Activated CD8-positive, alpha-beta T cell treated with anti-CD3 and anti-CD28 coated beads, Interleukin-2, amount 10 ng/mL, durations not matched to agents 7 days and 5 days (primary cell): ENCODE measurements at places on chromosomes 3 and 15.

DNA sequence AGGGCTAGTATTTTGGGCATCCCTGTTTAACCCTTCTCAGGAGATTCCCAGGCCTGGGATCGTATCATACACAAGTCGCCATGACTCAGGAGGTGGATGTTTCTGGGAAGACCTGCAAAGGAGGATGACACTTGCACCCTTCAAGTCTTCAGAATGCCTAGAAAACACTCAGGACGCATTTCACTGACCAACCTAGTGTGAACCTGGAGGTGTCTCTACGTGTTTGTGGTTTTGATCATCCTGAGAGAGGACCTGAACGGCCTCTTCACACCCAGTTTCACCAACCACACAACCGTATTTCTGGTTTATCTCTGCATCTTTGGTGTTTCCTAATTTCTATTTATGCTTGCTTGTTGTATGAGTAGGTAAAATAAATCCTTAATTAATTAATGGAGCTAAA is 2.8 kb upstream of the CLDND1 start:
- DNase-seq, result no peak

DNA sequence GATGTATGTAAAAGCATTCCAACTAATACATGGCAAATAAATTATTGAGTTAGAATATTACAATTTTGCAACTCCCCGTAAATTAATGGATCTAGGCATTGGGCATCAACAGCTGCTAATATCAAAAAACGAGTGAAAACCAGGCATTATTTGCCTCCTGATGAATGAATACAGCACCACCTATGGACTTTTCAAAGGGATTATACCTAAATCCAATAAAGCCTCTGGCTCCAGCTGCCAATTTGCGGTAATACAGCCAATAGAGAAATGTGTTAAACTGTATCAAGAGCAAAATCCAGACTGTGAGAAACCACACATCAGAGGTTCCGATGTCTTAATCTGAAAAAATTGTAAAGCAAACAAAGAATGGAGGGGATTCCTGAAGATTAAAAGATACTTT is 16.3 kb upstream of the A4GNT start:
- no peak for DNase-seq

DNA sequence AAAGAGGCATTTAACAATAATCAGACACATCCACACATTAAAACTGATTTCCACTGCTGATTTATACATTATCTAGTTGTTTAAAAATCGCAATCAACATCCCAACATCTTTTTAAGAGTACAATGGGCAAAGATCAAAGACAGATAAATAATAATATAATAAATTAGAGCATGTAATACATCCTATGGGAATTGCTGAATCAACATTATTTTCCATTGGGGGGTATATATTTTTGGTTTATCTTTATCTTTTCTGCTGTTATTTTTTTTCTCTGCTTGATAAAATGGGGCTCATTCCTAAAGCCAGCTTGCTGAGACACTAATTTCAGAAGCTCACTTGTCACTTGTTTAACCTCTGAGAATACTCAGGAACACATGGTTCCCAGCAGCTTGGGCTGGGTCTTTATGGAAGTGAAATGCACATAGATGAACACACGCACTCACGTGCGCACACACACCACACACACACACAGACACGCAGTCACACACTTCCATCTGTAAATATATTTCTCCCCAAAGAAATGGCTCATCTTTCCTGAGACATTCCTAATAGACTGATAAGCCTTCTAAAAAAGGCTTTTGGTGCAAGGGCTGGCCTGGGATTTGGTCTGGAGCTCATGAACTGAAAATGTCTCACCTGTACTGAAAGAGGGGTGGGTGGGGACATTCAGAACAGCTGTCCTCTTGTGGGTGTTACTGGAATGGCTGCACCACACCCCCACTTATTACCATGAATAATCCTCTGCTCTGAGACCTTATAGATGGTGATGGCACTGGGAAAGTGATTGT is 3.5 kb upstream of the PPIB start:
- DNase-seq, result no peak

GRCh38 chr3:106945435-106945834 is 431.8 kb upstream of the CCDC54 start:
- no peak for DNase-seq

- DNase-seq, result no peak
These were observed 1.5 kb downstream of the CLDN1 start for GRCh38 chr3:190320594-190321362.

DNA sequence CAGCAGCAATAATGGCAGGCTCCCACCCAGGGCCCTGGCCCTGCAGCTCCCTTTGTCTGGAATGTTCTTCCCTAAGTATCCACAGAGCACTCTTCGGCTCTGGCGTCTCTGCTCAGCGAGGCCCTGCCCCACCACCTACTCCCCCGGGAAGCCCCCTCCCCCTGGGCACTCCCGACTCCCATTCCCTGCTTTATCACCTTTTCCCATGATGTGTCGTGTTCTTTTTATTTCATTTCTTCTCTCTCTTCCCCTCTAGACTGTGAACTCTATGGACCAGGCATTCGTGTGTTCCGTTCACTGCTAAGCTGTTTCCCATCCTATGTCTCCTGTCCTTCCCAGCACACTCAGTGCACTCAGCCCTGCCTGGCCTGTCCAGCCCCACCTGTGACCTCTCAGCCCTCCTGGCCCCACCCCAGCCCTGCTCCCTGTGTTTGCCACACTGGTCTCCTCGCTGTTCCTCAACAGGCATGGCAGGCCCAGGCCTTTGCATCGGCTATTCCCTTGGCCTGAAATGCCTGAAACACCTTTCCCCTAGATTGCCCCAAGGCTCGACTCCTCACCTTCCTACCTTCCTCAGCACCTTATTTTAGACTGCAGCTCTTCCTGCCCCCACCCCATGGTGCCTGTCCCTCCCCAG is 107.4 kb downstream of the TPRA1 start:
- DNase-seq, result no peak

- DNase-seq, result no peak
These were observed 94.4 kb downstream of the SLCO3A1 start for GRCh38 chr15:91947683-91948608.

GRCh38 chr3:53550005-53550620 is 55.7 kb downstream of the CACNA1D start:
- no peak for DNase-seq

DNA sequence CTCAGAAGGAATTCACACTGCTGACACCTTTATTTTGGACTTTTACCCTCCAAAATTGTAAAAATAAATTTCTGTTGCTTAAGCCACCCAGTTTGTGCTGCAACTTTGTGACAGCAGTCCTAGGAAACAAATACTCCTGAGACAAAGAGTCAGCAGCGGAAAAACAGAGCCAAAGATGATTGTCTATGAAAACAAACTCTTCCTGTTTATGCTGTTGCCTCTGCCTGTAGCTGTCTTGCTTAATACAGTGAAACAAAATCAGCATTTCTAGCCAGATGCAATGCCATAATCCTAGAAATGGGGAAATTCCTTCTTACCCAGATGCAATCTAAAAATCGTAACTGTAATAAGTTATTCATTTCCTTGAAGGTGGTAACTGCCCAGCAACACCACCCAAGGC is 387.5 kb upstream of the ATP11B start:
- no peak for DNase-seq

DNA sequence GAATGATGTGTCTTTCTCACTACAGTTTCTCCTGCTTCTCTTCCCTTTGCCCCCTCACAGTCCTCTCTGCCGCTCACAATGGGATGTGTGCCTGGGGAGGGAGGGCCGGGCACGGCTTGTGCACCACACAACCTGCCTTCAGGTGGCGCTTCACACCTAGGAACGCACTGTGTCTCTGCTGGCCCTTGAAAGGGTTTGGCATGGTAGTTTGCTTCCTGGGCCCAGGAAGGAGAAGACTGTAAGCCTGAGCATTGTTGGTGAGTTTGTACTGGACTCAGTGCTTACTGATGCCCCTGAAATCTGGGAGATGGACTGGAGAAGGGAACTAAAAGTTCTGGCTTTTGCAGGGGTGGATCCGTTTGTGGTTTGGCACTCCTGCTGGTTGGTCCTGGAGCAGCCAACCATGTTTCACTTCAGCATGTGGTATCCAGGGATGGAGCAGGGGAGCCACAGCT is 9.2 kb downstream of the ALPK3 start:
- DNase-seq, result peak; percentile 26

- DNase-seq, result no peak
These were observed 32.0 kb downstream of the TRPM1 start for GRCh38 chr15:31069360-31070000.

DNA sequence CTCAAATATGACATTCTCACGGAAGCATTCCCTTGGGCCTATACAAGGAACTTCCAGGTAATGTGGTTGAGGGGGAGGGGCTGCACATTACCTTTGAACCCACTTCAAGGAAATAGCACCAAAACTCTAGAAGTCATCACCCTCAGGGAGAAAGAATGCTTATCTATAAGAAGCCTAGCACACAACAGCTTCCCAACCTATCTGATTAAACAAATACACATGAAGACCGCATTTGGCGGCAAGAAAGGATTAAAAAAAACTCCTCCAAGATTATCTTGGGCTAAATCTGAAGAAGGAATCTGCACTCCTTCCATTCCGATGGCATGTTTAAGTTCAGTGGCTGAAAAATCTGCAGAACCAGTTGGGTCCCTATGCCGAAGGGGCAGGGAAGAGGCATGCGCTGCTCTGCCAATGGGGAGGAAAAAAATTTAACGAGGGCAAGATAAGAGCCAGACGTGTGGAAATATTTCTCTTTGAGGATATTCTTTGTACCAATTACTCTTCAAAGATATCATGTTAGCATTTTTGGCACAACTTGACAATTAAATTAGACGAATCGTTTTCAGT is 82.0 kb upstream of the WNT5A start:
- no peak for DNase-seq
